LHCN-M2 (cell line): ENCODE measurements at places on chromosomes 1 and 21.

DNA sequence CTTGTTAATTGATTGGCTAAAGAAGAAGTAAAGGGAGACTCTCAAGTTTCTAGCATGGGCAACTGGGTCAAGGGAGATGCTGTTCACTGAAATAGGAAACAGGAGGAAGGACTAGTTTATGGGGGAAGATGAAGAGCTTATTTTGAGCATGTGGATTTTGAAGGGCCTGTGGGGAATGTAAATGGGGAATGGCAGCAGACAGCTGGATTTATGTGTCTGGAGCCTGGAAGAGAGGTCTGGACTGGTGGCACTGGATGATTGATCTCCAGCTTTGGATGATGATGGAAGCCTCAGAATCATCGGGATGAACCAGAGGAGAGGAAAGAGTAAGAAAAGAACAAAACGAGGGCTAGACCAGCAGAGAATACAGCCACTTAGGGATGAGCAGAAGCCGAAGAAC is 54.9 kb upstream of the ENAH start:
- no peak for DNase-seq

DNA sequence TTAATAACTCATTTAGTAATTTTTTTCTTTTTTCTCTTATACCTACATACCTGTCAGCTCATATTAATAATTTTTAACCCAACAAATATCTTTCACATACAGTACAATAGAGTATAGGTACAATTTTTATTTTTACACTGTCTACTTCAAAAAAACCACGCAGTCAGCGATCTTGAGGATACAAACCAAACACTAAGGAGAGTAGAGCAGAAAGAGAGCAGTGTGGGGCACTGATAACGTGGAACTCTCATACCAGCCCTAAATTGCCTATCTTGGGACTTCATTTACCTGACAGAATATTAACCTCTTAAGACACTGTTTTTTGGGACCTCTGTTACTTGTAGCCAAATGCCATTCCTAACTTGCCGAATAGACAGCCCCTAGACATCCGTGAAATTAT is 5.5 kb downstream of the TRMT1L start:
- no peak for DNase-seq

- DNase-seq: peak; percentile 81
These were observed 68.5 kb downstream of the GPR88 start for GRCh38 chr1:100606438-100606837.

GRCh38 chr1:77900687-77901293 is 12.4 kb downstream of the NEXN start:
- peak; percentile 50 for DNase-seq

GRCh38 chr1:58895082-58895481 is 111.2 kb upstream of the JUN start:
- DNase-seq: no peak

DNA sequence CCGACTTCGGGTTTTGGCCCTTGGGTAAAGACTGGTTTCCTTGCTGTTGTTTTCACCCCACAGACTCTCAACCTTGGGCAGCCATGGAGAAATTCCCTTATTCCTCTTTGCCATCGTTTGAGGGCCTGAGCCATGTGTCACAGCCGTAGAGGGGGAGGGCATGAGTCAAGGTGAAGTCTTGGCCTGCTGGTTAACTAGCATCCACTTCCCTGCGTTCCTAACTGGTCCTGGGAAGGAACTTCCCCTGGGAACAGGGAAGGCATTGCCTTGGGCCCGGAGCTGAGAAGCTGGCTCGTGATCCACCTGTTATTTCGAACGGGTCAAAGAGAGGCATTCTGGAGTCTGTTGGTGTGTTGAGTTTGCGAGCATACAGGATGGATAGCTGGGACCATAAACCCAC is 464.9 kb downstream of the CAMTA1 start:
- no peak for DNase-seq

- DNase-seq: no peak
These were observed 27.0 kb downstream of the ABCA4 start for GRCh38 chr1:94093996-94094395.

GRCh38 chr1:211711315-211711705 is 35.9 kb upstream of the NEK2 start:
- DNase-seq: no peak

- DNase-seq: peak; percentile 92
These were observed 17.6 kb downstream of the RIT1 start for GRCh38 chr1:155893389-155894142.

GRCh38 chr1:159999204-159999603 is 32.6 kb downstream of the PIGM start:
- DNase-seq: no peak

GRCh38 chr1:233721004-233721595 is 107.2 kb downstream of the KCNK1 start:
- no peak for DNase-seq

DNA sequence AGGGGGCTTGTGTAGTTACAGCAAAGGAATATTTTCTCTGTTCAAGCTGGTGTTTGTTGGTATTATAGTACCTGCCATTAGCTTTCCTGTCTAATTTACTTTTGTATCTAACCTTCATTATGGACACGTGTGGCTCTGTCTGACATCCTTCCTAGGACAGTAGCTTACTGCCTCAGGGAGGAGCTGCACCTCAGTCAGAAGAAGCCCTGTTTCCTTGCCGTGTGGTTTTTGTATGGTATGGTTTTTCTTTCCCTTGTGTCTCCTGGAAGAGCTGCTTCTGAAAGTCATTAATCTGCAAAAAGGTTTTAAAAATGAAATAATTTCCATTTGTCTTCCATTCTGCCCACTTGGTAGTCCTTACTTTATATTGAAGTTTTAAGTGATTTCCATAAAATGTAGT is 17.4 kb upstream of the CRB1 start:
- DNase-seq: no peak

DNA sequence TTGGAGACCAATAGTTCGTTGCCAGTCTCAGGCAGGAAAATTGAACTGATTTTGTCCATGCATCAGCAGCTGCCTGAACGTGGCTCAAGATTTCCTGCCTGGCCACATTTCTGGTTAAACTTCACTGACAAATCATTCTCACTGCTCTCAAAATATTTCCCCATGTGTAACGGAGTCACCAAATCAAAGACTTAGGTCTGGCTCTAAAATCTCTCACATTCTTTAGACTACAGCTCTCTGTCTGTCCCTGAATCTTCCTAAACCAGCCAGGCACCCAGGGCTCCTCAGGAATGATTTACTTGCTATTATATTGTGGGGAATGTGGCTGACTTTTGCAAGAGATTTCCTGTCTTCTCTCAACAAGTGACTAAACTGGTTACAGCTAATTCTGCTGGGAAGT is 49.2 kb upstream of the GJA8 start:
- no peak for DNase-seq

DNA sequence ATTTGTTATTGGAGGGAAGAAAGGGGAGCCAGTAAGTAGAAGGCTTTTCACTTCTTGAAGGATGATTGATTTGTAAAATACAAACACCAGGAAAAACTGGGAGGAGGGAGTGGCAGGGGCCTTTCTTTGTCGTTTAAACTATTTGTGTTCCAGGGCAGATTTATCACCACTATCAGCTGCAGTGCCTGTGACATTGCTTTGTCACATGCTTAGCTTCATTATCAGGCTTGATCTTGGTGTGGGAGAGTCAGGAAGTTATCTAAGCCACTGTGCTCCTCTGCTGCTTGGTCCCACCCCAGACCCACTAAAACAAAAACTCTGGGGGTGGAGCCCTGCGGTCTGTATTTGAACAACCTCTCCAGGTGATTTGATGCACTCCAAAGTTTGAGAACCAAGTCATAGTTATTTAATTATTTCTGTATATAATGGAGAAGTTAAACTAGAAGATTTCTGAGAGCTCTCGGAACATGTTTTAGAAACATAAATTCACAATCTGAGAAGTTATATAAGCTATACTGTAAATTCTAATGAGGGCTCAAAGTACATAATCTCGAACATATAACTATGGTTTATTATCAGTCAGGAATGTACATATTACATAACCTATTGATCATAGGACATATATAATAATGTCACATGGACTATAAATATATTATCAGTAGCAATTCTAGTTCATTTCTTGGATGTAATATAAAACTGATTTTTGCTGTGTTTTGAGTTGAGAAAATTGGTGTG is 87.9 kb downstream of the CDC14A start:
- no peak for DNase-seq

DNA sequence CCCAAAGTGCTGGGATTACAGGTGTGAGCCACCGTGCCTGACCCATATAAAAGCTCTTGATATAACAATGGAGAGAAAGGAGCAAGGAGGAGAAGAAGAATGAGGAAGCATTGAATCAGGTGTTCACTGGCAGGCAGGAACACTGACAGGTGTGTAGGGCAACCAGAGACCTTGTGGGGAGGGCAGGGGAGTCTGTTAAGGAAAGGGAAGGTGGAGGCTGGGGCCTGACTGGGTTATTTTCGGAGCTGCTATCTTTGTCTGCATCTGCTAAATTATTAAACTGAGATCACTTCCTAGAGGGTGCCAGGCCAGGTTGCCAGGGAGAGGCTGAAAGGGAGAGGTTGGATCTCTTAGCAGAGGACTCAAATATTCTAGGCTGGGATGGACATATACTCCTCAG is 6.8 kb upstream of the TRNP1 start:
- no peak for DNase-seq

DNA sequence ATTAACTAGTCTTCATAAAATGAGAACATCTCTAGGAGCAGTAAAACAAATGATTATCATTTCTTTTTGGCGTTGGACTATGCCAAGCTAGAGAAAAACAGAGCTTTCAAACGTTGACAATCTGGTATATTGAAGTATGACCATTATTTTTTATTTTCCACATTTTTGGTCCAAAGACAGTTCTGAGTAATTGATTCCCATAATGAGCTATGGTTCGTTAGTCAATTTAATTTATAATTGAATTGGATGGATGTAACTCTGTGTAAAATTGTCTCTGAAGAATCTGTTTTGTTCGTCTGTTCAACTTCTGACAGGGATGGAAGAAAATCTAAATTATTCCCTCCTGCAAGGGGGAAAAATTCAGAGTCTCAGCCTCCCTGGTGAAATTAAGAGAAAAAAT is 234.5 kb downstream of the LMO4 start:
- no peak for DNase-seq

GRCh38 chr1:232127190-232127589 is 500.6 kb downstream of the DISC1 start:
- peak; percentile 90 for DNase-seq

DNA sequence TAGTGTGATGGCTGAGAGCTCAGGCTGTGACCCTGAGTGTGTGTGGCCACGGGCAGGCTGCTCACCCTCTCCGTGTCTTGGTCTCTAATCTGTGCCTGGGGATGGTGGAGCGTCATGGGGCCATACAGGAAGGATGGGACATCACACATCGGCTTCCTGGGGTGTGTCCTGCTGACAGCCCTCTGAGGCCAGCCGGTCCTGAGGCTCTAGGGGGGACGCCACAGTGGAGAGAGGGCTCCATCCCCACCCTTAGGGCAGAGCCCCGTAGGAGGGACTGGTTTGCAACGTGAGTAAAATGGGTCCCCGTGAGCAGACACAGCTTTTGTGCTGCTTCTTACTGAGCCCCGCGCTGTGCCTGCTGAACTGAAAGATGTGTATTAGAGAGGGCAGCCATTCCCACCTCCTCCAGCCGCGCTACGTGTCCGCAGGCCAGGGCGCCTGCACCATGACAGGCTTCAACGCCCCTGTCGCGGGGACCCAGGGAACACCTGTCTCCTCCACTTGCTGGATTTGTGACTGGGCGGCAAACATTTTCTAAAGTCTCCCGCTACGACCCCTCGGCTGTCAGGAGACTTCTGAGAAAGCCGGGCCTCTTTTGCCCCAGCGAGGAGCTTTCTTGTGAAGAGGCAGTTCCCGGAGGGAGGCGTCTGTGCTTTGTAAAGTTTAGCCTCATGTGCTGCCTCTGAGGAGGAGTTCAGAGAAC is 8.1 kb downstream of the COL18A1 start:
- DNase-seq: no peak

GRCh38 chr1:245855846-245856730 is 651.0 kb downstream of the SMYD3 start:
- DNase-seq: no peak

GRCh38 chr1:54566438-54567141 is 18.6 kb downstream of the ACOT11 start:
- no peak for DNase-seq

DNA sequence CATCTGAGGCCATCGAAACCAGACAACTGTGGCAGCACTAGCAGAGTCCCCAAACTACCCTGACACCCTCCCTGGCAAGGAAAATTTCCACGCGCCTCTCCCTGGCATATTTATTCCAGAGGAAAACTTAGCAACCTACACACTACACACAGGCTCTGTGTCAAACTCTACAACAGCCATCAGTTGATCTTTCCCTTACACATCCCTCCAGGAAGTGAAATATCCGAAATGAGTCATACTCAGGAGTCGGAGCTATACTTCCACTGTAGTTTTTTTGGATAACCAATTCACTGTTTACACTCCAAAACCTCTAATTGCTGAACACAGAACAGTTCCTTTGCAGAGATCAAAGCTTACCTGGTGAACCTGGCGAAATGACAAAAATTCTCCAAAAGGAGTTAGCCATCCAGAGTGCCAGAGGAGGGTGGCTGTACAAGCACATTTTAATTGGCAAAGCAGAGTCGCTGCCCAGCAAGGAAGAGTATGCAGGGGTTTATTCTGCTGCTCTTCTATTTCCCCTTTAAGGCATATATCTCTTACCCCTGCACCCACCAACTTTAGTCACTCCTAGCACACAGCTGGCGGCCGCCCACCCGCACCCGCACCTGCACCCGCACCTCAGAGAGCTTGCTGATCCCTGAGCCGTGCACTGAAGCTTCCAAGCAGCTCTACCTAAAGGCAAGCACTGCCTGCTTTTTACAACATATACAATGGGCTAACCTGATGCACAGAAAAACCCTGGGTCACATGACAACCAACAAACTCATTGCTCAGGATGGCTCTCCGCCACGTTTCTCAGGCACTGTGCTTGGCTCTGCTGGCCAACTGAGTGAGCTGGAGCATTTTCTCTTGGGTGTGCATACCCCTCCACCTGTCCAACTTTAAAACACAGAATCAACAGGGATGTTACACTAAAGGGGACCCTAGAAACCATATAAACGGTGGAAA is 54.9 kb downstream of the CAPZB start:
- peak; percentile 64 for DNase-seq

GRCh38 chr1:201096977-201097856 is 15.0 kb downstream of the CACNA1S start:
- DNase-seq: no peak

DNA sequence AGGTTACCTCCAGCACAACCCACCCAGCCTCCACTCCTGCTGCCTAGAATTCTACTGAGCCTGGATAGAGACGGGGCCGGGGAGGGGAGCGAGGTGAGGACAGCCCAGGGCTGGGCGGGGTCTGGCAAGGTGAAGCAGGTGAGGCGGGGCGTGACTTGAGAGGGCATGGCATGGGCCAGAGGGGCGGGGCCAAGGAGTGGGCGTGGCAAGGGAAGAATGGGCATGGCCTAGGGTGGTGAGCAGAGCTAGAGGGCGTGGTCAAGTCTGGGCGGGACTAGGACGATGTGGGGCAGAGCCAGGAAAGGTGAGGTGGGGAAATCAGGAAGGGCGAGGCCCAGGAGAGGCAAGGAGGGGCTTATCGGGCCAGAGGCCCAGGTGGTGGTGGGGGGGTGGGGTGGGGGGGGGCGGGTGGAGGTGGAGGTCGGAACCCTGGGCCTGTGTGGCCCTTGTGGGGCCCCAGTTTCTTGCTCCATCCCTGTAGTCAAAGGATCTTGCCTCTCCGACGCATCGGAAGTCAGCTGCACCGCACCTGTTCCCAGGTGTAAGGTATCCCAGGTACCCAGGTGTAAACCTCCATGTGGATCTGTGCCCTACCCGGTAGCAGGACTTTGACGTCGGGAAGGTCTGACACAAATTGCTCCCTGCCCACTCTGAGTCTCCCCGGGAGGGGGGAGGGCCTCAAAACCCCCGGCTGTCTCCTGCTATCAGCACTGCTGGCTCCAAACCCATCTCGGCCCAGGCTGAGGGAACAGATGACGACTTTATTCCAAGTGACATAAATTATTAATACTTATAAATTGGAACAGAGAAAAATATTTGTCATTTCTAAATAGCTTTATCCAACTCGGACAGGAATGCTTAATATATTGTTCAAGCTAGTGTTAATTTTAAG is 32.9 kb upstream of the UTS2 start:
- DNase-seq: no peak
